ENCODE measurements at places on chromosomes 16 and 17.
A peak's percentile ranks its signal among the peaks of the same experiment; 100 is the strongest.

- peak; percentile 80 for DNase-seq
Observed at GRCh38 chr17:49931416-49932137, 37.4 kb upstream of the DLX4 start.

- peak; percentile 59 for DNase-seq
Observed at GRCh38 chr17:75153780-75154194, 525 bp downstream of the JPT1 start.

DNA sequence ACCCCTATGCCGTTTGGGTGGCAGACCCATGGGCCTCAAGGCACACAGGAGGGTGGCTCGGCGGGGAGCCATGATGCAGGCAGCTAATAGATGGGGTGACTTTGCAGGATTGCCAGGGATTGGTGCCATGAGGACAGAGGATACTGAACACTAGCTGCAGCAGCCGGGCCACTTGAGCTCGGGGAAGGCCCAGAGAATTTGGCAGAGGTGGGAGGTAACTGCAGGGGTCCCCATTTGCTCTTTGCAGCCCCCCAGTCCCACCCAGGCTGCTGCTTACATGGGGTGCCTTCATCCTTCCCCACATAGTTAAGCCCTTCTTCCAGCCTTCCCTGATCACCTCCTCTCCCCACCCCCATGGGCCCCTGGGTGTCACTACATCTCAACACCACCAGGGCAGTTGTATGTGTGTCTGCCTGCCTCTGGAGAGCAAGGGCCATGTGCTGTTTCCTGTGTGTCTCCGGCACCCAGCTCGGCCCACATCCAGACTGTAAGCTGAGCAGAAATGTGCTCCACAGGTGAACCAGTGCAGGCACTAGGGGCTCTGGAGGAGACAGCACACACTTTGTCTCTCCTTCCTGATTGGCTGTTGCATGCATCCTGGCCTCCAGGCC is 52.0 kb downstream of the SREBF1 start:
- peak; percentile 64 for DNase-seq

DNA sequence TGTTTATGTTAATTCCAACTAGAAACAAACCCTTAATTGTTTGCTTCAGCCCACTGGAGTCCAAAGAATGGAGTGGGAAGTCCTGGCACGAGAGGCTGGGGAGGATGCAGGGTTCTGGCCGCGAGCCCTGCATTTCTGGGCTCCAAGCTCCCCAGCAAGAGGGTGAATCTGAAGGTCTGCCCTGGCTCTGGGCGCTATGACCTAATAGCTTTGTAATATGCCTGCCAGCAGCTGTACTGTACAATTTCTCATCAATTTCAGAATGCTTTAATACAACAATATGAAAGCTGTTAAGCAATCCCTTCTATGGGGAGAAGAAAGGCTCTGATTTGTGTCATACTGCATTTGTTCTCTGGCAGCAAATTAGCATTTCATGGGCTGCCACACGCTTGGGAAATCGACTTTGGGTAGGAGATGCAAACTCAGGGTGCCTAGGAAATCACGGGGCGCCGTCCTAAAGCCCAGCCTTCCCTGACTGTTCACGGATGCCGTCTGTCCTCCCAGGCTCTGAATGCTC is 43.8 kb downstream of the NDEL1 start:
- DNase-seq = no peak

DNA sequence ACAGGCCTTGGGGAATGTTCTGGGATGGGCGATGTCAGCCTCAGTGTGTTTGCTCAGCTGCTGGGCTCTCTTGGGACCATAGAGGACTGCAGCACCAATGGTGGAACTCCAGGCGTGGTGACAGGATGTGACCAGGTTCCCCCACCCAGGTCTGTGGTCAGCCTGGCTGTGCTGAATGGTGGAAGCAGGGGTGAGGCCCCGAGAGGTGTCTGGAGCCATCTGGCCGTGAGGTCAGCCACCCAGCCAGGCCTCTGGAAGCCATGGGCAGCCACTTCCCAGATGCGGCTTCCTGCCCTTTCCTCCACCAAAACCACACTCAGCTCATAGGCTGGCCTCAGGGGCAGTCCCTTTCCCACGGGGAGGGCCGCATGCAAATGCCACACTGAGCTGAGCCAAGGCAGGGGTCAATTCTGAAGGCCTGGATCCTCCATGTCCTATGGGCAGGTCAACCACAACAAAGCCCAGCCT is 7.8 kb upstream of the MAPK7 start:
- no peak for DNase-seq

DNA sequence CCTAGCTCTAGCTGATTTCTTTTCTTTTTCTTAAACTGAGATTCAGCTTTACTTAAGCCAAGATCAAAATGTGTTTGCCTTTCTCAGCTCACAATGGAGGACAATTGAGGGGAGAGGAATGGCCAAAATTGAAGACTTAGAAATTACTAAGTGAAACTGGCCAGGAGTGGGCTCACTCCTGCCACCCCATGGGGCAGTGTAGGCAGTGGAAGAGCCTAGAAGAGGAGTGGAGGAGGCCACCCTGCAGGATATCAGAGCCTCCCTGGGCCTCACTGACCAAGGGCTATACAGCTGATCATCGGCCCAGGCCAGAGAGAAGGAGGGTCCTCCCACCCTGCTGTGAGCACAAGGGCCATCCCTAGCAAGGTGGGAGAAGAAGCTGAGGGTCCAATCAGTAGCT is 119.8 kb downstream of the CCT6B start:
- no peak for DNase-seq

DNA sequence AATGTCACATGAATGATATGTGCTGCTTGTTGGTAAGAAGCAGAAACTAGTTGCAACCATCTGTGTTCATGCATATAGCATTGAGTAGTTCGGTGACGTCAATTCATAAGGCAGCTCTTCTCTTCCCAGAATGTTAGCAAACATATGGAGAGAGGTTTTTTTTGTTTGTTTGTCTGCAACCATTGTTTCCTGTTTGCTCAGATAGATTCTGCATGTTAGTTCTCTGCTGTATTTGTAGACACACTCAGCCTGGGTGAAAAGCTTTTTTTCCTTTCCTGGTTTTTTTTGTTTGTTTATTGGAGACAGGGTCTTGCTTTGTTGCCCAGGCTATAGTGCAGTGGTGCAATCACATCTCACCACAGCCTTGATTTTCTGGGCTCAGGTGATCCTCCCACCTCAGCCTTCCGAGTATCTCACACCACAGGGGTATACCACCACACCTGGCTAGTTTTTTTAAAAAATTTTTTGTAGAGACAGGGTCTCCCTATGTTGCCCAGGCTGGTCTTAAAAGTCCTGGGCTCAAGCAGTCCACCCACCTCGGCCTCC is 16.7 kb downstream of the WSB1 start:
- DNase-seq = no peak

DNA sequence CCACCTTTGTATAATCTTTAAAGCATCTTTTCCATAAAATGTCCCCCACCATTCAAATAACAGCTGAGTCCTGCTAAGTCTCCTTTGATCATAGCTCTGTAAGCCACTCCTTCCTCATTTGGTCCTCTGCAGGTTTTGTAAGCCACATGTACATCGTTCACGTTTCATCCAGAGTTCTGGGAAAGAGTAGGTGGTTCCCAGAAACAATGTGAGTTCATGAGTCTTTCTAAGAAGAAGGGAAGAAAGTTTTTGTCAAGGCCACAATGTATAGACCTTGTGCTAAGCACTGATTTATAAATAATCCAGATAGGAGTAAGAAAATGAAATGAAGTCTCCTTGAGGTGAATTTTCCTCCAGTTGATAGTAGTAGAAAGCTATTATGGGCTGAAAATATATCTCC is 8.7 kb upstream of the ANKS4B start:
- no peak for DNase-seq

DNA sequence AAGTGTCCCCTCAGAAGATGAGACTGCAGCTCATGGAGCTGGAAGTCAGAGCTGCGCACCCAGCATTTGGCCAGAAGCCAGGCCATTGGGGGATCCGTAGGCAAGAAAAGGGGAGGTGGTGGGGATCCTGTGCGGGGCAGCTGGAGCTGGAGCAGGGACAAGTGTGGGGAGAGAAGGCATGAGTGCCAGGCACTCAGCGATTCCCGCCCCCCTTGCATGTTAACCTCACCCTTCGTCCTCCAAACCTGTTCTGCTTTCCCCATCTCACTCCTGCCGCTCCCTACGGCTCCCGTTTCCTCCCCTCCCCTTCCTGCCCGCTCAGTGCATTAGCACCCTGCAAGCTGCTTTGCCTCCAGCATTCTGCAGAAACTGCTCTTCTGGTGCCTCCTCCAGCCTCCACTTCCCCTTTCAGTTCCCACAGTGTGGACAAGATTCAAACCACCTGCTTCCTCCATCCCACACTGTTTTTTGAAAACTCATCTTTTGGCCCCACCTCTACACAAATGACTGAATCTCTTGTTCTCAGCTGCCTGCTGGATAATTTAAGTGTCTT is 5.6 kb downstream of the ALOX15 start:
- DNase-seq = no peak

DNA sequence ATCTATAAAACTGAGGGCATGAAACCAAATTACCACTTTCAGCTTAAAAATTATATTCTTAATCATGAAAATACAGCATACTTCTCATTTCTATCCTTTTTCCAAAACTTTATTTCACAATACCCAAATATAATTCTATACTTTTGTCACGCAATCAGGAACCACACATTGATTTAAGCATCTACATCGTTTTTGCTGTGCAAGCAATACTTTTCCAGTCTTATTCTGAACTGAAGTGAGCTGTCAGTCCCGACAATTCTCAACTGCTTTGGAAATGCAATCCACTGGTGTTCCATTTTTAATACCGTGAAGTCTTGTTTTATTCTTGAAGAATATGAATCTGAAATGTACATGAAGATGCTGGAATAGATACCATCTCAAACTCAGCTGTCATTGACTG is 60.1 kb upstream of the NOL11 start:
- DNase-seq = no peak

- DNase-seq = no peak
Observed at GRCh38 chr16:1311738-1312466, 2.5 kb downstream of the UBE2I start.

DNA sequence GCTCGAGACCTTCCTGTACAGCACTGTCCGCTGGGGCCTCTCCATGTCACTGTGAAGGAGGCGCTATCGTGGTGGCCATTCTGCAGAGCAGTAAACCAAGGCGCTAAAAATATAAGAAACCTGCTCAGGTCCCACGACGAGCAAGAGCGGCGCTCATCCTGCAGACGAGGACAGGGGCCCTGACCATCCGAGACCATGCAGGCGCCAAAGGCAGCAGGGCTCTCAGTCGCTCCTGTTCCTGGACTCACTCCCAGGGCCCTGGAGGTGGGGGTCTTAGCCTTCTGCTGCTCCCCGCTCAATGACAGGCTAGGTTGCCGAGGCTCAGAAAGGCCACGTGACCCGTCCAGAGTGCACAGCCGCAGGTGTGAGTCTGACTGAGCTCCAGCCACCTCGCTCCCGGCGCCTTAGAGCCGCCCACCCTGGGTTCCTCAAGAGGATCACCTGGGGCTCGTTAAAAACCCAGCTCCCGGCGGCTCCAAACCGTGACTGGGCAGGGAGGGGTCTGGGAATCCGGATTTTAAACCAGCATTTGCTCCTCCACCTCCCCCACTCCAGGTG is 509 bp upstream of the ATP2C2 start:
- peak; percentile 43 for DNase-seq

DNA sequence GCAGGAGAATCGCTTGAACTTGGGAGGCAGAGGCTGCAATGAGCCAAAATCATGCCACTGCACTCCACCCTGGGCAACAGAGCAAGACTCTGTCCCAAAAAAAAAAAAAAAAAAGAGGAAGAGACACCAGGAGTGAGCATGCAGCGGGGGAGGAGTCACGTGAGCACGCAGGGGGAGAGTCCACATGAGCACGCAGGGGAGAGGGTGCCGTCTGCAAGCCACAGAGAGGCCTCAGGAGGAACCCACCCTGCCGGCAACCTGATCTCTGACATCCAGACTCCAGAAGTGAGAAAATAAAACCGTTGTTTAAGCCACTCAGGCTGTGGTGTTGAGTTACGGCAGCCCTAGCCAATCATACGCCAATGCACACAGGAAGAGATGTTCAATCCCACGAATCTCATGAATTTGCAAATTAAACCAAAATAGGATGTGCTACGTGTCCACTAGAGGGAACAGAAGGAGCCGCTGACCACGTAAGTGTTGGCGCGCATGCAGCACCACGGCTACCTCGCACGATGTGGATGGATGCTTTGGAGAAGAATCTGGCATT is 42.2 kb downstream of the CCDC57 start:
- no peak for DNase-seq

GRCh38 chr17:28968914-28969295 is 17.6 kb upstream of the PHF12 start:
- no peak for DNase-seq

DNA sequence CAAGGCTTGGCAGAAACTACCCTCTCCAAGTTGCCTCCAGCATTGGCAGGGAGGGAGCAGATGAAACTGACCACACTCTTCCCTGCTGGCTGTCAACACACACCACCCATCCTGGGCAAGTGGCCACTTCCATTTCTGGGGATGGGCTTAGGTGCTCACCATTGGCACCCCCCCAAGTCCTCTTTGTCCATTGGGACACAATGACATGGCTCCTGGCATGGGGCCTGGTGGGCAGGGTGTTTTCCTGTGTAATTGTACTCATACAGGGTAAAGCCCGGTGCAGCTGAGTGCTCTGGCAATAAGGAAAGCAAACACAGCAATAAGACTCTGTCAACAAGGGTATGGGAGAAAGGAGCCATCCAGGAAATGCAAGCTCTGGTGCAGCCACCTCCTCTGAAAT is 22.6 kb downstream of the SCNN1B start:
- DNase-seq = no peak

DNA sequence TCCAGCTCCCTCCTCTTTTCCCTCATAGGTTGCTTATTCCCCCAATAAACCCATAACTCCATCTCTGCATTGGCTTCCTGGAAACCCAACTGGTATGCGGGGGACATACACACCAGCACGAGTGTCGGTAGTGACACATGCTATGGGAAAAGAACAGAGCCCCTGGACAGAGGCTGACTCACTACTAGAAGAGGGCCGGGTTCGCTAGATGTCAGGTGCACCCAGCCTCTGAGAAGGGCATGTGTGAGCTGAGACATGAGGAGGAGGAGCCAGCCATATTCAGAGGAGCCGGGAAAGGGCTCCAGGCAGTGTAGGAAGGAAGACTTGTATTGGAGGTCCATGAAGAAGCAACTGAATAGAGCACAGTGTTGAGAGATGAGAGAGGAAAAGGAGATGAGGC is 241.1 kb downstream of the SOX9 start:
- DNase-seq = no peak

GRCh38 chr16:53071748-53072301 is 17.0 kb downstream of the CHD9 start:
- peak; percentile 82 for DNase-seq

GRCh38 chr16:86060381-86061317 is 161.7 kb downstream of the IRF8 start:
- no peak for DNase-seq

DNA sequence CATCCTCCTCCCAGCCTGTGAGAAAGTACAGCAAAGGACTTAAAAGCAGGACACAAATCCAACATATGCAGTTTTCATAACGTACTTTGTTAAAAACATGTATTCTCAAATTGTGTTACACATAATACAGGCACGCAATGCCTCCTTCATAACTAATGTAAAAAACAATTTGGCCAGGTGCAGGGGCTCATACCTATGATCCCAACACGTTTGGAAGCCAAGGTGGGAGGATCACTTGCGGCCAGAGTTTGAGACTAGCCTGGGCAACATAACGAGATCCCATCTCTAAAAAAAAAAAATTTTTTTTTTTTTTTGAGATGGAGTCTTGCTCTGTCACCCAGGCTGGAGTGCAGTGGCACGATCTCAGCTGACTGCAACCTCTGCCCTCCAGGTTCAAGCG is 20.4 kb downstream of the TEX2 start:
- no peak for DNase-seq

GRCh38 chr16:2285731-2286191 is 17.8 kb upstream of the RNPS1 start:
- DNase-seq = no peak
